ENCODE measurements at places on chromosomes 3 and 15.

DNA sequence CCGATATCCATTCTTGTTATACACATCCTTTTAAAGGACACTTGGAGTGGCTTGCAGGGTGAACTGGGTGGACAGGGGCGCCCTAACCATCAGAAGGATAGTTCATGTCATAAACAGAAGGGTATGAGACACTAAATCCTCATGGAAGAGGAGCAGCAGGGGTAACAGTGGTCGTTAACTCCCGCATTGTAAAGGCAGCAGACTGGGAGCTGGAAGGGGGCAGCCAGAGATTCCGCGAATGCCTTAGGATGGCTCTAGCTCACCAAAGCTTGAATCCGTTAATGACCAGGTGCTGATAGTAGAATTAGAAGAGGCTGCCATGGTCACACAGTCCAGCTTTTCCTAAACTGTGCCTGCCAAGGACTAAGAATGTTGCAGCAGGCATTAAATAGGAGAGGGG is 85.2 kb upstream of the ANKRD34C start:
- DNase-seq: no peak

DNA sequence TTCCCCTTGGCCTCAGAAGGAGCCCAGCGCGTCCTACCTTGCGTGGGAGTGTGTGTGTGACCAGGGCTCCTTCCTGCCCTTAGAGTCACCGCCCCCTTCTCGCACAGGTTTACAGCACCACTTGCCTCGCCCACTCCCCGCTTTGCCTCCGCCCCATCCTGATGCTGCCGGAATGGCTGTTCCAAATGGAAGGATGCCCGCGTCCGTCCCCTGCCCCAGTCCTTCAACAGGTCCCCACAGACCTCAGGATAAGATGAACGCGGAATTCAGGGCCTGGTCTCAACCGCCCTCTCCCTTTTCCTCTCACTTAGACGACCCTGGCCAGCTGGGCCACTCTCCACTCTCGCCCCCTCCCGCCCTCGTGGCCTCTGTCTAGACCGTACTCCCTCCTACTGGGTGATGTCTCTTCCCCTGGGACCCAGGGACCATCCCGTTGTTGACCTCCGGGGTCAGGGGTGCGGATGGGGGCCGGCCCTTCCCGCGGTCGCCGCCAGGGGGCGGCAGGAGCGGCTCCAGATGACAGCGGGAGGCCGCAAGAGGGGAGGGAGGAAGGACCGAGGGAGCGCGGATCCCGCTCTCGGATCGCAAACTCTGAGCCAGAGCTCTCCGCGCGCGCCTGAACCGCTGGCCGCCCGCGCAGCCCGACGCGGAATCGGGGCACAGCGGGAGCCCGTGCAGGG is at the start of gene THSD4:
Gene THSD4, plus strand, starts transcription at position 585 of the 680 bp plus-strand sequence.
- DNase-seq: peak; percentile 22

GRCh38 chr3:17505856-17506255 is 236.6 kb downstream of the TBC1D5 start:
- no peak for DNase-seq

GRCh38 chr15:50182219-50183013 is 420 bp downstream of the SLC27A2 start:
- DNase-seq: no peak

DNA sequence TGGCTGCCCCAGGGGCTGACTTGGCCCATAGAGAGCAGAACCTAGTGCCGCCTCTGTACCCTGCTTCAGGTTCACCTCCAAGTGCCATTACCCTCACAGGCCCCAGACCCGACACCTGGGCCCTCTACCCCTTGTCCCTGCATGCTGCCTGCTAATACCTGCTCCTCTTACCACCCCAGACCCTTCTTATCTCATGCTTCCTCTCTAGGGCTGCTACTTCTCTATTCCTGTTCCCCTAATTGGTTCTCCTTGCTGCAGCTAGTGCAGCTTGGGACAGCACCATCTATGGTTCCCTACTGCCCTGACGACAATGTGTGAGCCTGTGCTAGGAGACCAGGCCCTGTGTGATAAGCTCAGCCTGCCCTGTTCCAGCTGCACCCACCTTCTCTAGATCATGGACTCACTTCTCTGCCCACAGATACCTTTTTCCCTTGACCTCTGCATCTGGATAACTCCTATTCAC is 15.3 kb downstream of the HDAC11 start:
- DNase-seq: no peak

- no peak for DNase-seq
Measured at GRCh38 chr3:55795746-55796145, 308.6 kb upstream of the WNT5A start.

GRCh38 chr3:179265875-179266274 is 15.0 kb upstream of the KCNMB3 start:
- DNase-seq: no peak

GRCh38 chr3:184448321-184449160 is 68.7 kb downstream of the CHRD start:
- DNase-seq: no peak

GRCh38 chr15:88020806-88021205 is 235.7 kb downstream of the NTRK3 start:
- DNase-seq: no peak

DNA sequence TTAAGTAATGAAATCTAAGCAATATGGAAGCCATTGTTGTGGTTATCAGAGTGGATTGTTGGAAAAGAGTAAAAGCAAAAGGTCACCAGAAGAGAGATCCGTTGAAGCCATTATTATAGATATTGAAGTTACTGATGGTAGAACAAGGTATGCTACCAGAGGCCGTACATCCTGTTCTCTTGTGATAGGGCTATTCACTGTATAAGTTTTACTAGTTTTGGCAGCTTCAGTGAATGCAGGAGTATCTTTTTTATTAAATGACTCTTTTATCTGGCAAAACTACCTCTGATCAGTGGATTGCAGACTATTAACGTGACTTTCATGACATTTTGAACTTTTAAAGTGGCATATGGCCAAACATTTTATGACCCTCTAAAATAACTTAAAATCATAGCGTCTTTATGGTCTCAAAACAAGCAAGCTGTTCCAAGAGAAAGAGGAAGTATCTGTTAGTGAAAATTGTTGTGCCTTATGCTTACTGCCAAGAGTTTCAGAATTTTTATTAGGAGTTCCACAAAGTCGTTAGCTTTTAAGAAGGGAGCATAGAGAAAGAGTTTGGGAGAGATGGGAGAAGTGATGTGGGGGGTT is 102.9 kb downstream of the LRRC49 start:
- no peak for DNase-seq

DNA sequence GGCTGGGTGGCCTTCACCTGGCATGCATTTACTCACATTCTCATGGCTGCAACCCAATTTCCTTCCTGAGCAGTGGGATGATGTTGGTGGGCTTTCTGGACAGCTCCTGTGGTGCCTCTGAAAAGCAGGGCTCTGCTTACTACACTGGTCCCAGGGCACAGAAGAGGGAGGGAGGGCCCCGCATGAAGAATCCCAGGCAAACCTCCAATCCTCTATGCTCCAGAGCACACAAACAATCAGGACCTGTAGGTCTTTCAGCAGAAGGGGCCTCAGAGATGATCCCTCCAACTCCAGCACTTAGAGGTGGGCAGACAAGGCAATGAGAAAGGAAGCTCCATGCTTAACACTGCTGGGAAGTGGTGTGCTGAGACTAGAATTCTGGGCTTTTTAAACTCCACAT is 231.7 kb upstream of the ICE2 start:
- DNase-seq: no peak

DNA sequence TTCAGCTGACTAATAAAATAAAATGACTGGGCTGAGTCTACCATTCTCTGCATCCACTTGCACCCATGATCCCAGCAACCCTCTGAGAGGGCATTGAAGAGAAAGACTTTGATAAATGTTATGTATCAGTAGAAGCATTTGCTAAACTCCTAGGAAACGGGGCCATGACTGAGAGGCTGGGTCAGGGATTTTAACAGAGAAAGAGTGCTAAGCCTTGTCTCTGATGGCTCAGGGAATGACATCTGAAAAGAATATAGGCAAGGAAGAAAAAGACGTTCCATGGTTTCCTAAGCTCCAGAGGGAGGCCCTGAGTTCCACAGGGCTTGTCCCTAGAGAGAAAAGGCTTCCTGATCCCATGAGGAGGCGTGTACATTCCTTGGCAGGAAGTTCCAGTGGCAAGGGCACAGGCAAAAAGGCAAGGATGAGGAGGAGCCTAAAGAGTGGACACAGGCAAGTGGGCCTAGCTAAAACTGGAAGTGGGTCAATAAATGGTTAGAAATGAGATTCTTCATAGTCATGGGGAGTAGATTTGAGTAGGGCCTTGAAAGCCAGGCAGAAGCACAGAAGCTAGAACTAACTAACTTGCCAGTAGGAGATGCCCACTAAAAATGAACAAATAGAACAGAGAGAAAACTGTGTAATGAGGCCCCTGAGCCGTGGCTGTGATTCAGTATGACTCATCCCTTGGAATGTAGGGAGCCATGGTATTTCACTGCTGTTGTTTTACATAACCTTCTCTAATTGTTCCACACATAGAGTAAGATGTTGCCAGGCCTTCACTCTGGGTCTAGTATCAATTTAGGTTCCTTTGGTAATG is 44.9 kb upstream of the MANF start:
- no peak for DNase-seq

DNA sequence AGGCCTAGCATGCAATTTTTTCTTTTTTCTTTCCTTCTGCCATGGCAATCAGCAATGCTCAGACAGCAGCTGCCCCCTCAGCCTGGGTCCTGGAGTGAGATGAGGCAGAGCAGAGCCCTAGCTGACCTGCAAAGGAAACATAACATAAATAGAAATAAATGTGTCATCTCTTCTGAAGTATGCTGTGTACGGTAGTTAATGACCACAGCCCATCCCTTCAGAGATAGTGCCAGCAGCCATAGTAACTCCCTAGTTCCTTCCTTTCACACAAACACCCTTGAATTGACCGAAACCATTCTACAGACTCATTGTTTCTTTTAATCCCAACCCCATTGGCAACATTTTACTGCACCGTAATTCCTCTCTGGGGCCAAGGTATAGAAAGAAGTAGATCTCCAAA is 8.4 kb upstream of the CD47 start:
- no peak for DNase-seq

- DNase-seq: no peak
Measured at GRCh38 chr3:112845772-112846171, 892 bp downstream of the CD200R1L start.

- DNase-seq: no peak
Measured at GRCh38 chr15:66369773-66370651, 13.5 kb upstream of the TIPIN start.

GRCh38 chr15:64816452-64816851 is 9.0 kb downstream of the PIF1 start:
- DNase-seq: no peak

DNA sequence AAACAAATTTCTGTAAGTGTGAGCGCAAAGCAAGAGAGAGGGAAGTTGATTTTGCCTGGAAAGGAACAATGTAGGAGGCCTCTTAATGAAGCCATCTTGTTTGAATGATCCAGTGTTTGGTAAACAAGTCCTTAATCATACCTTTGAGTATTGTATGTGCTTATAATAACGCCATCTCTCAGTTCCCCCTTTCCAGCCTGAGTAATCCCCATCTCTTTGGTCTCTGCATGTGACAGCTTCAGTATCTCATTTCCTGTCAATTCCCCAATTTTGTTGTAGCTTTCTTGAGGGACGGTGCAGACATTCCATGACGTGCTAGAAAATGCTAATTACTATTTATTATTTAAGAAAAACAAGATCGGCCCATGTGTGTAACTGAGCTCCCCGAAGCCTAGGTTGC is 349.3 kb upstream of the NR2F2 start:
- DNase-seq: no peak

DNA sequence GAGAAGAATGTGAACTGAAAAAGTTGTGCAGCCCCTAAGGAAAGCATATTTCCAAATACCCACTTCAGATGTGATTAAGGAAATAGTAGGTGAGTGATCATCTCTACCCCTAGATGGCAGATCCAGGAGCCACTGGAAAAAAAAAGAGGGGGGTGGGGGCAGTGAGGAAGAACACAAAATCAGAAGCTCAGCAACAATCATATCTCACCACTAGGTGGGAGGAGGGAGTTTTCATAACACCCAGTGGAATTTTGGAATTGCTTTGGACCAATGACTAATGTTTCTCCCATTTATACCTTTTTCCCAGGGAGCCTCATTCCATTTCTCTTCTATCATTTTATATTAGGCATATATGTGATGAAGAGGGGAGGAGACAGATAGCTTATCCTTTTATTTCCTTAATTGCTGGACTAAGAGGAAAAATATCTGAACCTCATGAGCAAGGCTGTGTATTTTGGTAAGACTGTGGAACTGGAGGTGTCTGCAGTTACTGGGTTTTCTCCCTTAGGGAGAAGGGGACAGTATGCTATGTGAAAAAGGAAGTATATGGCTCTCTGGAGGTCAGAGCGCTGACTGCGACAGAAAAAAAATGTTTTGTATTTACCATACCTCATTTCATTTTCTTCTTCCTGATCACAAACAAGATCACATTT is 363.4 kb downstream of the GAP43 start:
- no peak for DNase-seq

- DNase-seq: no peak
Measured at GRCh38 chr3:171446801-171447578, 13.2 kb downstream of the TNIK start.

GRCh38 chr15:40136470-40137302 is 24.2 kb upstream of the BUB1B start:
- no peak for DNase-seq

- DNase-seq: no peak
Measured at GRCh38 chr15:35741395-35741794, 195.4 kb upstream of the DPH6 start.

DNA sequence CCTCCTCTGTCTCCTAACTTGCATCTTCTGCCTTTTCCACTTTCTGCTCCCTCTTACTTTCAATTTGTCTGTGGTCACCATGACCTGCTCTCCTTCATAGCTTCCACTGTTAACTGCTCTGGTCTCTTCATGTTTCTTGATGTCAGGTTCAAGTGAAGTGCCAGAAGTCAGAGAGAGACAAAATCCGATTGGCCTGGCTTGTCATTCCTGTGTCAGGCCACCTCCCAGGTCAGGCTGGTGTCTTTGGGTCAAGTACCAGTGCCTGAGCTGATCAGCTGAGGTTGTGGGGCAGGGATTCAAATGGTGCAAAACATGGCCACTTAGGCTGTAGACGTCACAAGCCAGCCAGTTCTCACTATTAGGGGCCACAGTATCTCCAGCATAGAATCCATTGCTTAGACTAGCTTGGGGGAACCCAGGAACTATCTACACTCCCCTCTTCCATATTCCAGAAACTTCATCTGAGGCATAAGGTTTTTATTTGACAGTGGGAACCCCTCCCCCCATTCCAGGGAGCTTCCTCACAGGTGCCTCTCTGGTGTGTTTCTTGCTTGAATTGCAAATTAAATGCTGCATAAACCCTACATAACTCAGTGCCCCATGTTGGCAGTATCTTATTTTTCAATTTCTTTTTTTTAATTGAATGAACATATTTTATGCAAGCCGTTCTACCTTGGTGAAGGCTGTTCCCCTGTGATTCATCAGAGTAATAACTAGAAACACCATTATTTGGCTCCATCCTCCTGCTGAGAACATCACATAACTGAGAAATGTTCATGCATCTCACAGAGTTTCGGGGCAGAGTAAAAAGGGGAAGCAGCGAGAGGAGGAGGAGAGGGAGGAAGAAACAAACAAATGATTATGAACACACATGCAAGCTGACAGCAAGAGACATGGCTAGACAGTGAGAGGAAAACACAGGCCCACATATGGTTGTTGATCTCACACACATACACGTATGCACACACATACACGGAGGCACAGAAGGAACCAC is 175.8 kb downstream of the TLE3 start:
- no peak for DNase-seq

Measured in NCI-H1436 treated with DMSO at 0.1 percent for 48 hours (cell line).